ENCODE measurements at places on chromosomes 16 and 17.

DNA sequence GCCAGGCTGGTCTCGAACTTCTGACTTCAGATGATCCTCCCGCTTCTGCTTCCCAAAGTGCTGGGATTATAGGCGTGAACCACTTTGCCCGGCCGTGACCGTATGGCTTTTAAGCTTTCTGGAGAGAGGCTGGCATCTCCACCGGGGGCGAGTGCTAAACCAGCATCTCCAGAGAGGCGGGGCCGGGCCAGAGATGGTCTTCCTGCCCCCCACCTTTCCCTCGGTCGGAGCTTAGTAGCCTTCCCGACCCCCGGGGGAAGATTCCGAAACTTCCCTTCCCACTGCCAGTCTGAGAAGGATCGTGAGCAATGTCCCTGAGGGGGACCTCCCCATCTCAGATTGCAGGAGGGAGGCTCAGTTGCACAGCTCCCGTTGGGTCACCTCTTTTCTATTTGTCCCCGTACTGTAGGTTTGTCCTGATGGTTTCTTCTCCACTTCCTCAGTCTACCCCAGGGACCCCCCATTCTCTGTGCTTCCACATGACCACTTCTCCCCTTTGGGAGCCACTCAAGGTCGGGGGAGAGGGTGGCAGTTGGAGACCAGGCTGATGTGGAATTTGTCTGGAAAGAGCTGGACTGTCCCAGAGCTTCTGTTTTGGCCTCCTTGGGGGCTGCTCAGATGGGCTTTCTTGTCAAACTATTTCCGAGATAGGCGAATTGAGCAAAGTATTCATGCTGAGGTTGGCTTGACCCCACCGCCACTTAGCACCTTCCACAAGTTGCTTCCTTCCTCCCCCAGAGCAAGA is 18.2 kb downstream of the IGF2BP1 start:
- DNase-seq, result no peak

- peak; percentile 44 for DNase-seq
Measured at GRCh38 chr17:7742729-7743128, 25.2 kb downstream of the DNAH2 start.

DNA sequence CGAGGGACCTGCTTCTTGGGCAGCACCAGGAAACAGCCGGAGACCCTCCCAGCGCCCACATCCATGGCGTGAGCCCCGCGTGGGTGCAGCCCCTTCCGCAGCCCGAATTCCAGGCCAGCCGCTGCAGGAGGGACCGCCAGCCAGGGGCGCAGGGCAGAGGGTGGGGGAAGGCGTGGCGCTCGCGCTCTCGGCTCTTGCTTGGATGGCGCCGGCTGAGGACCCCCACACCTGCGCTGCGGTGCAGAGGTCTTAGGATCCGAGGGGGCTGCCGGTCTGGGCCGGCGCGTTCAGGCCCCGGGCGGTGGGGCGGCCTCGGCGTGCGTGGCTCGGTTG is 28.8 kb downstream of the ACTG1 start:
- no peak for DNase-seq

- DNase-seq, result no peak
Measured at GRCh38 chr16:53045341-53046220, 7.1 kb downstream of the CHD9NB start.

DNA sequence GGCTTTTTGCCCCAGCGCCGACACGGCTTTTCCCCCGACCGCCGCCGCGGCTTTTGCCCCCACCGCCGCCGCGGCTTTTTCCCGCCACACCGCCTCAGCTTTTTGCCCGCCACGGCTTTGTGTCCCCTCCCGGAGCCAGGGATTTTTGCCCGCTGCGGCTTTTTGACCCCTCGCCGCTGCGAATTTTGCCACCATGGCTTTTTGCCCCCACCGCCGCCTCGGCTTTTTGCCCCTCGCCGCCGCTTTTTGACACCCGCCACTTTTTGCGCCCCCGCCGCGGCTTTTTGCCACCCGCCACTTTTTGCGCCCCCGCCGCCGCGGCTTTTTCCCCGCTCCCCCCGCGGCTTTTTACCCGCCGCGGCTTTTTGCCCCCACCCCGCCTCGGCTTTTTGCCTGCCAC is 1342.5 kb downstream of the TP53TG3F start:
- no peak for DNase-seq

DNA sequence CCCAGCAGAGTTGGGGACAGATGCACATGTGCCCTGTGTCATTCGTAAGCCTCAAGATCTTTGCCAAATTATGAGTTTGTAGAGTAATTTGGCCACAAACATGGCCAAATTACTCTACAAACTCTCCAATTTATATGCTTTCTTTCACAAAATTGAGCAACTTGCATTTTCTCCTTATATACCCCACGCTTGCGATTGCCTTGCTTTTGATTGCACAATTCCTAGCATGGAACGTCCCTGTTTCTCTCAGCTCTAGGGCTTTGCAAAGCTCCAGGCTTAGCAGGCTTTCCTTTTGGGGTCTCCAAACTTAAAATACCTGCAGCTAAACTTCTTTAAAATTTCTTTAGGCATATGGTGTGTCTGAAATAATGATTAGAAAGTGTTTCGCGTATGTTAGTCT is 28.5 kb upstream of the MAF start:
- no peak for DNase-seq

GRCh38 chr17:67452681-67453554 is 75.8 kb downstream of the PITPNC1 start:
- no peak for DNase-seq

DNA sequence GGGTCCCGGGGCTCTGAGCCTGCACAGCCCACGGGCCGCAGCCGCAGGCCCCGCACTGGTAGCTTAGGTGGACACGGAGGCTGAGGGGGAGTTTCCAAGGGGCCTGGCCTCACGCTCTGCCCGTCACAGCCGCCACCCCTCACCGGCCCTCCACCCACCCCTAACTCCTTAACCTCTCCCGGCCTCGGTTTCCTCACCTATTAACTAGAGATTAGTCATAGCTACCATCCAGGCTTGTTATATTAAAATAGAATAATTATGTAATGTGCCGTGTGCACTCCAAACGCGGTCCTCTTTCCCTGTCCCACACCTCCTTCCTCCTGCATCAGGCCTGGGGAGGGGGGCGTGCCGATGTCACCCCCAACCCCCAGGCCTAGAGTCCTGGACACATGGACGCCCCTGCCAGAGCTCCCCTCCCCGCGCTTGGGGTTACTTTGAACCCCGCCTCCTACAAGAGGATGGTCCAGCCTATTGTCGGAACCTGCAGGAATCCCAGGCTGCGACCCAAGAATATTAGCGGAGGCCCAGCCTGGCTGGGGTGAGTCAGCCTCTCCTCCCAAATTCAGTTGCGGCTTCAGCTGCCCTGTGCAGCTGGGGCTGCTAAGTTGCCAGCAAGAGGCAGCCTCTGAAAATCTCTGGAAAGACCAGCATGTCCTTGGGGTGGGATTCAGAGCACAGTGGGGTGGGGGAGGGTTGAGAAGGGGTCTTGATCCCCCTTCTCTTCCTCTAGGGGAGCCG is 17.3 kb downstream of the SOCS3 start:
- no peak for DNase-seq

DNA sequence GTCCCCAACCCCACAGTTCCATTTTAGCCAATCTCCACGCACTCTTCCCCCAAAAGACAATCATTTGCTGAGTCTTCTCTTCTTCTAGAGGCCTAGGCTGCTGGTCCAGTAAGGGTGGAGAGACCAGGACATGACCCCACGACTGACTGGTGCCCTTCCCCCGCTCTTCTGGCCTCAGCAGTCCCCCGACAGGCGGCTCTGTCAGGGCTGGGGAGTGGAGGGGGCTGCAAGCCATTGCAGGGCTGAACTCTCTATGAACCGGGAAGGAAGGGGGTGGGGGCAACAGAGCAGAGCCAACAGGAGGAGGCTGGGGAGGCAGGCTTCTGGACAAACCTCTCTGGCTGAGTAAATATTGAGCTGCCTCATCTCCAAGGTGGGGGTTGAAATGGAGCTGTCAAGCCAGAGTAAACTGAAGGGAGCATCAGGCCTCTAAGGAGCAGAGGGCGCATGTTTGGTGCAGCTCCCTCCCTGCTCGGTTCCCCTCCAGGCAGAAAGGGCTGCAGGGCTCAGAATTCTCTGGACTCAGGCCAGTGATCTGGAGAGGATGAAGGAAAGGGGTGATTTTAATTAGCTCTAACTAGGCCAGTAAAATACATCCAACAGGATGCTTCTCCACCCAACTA is 8.7 kb downstream of the HOXB1 start:
- no peak for DNase-seq

DNA sequence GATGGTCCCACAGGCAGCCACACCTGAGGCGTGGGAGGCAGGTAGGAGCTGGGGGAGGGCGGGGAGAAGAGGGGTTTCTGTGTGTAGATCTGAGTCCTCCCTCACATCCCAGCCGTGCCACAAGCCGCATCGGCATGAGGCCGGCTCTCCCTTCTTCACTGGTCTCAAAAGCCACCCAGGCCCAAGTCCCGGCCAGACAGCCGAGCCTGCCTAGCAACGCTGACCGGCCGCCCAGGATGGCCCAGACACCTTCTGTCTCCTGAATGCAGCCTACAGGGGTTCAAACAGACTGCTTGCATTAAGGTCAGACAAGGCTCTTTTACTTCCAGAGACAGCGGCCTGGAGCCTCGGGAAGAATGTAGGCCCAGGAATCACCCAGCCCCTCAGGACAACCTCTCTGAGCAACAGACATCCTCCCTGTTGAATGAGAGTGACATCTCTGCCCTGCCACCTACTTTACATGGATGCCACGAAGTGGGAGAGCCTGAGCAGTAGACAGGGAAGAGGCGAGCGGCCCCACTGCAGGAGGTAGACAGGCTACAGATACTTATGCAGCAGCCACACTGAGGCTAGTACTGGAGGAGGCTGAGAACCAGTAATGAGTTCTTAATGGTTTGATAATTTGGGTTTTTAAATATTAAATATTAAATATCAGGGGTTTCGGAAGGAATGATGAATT is 69.6 kb downstream of the N4BP1 start:
- no peak for DNase-seq

DNA sequence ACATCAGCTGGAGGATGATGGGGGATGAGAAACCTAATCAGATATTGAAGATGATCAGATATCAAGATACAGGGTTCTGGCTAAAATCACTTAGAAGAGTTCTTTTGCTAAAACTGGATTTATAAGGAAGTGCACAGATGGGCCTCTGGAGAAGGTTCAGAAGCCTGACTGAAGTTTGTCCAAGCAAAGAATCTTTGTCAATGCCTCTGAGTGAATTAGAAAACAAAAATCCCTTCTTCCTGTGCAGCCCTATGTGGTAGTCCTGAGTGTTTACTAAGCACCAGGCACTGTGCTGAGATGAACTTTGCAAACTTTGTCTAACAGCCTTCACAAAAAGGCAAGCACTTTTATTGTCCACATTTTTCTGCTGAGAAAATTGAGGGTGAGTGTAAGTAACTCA is 11.4 kb upstream of the CENPV start:
- DNase-seq, result no peak

DNA sequence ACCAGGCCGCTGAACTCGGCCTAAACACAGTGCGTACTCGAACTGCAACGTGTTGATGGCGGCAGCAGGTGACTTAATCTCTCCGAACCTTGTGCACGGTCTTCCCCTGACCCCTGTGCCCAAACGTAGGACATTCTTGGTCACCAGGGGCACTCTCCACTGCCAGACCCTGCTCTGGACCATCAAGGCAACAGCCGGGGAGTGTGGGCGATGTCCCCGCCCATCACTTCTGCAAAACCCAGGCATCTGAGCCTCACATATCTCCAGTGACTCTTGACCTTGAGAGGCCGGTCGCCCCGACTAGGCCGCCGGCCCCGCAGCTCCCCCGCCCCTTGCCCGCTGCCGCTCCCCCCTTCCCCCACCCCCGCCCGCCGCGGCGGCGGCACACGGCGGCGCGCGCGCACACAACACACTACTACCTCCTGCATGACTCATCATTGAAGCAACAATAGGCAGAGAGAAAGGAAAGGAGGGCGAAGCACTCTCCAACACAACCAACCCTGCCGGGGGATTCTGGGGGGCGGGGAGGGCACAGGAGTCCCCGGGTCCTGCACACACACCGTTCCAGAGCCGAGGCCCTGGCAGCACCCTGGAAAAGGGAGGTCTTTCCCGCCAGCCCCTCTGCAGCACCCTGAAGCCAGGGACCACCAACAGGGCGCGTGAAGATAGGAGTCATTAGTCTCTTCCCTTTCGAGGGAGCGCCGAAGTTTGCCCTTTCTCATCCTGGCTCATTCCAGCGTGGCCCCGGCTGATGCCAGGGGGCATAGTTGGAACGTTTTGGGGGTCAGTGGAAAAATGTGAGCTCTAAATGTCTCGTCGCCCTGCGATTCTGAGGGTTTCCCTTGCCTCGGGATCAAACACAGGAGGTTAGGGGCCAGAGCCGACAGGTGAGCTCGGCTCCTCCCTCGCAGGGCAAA is 1.9 kb downstream of the MNT start:
- DNase-seq, result no peak

GRCh38 chr17:74006371-74006770 is 197.1 kb upstream of the RPL38 start:
- no peak for DNase-seq

DNA sequence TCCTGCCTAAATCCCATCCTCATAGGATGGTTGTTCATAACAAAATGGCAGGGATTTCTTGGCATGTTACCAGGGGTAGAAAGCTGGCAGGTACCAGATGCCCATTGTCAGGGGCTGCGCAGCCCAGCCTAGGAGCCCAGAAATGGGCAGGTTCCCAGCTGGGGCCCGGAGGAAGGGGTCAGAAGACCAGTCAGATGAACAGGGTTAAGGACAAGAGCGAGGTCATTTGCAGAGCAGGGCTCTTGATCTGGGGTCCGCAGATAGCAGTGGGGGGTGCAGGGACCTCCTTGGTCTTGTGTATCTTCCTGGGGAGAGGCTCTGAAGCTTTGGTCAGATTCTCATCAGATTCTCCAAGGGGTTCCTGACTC is 52.3 kb upstream of the CDC42EP4 start:
- DNase-seq, result no peak

- no peak for DNase-seq
Measured at GRCh38 chr17:34414339-34414738, 51.3 kb upstream of the CCL1 start.

GRCh38 chr16:27439271-27440018 is 37.5 kb downstream of the IL21R start:
- DNase-seq, result no peak

DNA sequence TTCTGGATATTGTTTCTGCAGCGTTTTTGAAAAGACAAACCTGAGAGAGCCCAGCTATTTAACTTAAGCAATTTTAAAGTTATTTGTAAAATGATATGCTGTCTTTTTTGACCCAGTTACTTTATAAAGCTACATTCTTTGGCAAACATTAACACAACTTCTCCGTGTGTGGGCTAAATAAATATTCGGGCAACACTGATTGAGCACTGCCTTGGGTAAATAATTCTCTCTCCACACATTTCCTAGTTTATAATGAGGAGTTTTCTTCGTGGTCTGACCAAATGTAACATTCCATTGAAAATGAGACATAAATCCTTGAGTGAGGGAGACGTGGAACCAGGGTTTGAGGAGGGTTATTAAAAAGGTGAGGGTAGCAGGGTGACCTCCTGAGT is 142.8 kb downstream of the WWOX start:
- DNase-seq, result no peak

DNA sequence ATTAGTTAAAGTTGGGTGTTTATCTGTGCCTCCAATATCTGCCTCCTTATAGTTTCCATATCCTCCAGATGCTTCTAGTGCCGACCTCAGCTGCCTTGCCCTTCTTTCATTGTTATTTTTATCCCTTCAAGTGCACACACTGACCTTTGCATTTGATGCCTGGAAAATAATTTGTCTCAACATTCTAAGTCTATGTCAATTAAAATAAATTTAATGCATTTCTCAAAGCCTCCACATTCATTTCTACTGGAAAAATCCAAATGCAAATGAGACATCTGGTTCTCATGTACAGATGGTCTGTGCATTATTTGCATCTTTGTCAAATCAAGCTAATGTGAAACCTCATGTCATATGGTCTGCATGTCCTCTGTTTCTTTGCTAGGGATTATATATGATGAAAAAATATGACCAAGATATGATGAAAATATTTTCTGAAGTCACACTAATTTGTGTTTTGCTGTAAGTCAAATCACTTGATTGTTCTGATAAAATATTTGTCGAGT is 61.4 kb downstream of the TMEM100 start:
- DNase-seq, result no peak
